ENCODE measurements at places on chromosomes 1 and 21.

- DNase-seq: no peak
These were observed 110.9 kb upstream of the IFFO2 start for GRCh38 chr1:19067182-19067911.

- no peak for DNase-seq
These were observed 451.1 kb downstream of the RWDD3 start for GRCh38 chr1:95685081-95685480.

DNA sequence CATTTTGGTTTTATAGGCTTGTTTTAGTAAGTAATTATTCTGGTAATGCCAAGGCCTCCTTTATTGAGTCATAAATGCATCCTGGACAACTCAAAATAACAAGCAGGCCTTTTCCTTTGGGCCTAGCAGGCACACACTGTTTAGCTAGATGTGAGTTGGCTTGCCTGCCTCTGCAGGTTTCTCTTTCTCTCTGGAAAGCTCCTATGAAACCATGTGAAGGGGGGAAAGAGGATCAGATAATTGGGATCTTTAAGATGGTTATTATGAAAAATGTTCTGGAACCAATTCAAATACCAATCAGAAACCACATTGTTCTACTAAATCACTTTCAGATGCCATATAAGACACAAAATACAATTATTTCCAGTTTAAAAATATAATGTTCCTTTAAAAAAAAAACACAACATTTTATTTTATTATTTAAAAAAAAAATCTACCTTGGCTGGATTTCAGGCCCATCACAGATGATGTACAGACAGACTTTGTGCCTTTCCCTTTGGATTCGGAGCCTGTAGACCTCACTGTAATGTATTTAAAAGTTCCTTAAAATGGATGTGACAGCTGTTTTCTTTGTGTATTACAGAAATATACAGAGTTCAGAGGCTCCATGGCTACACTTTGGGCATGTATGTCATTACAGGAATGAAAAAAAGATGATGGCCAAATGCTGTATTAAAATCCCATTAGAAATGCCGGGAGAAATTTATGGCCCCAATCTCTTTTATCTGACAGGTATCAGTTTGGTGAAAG, 80.2 kb downstream of the NTMT2 start:
- DNase-seq: no peak

DNA sequence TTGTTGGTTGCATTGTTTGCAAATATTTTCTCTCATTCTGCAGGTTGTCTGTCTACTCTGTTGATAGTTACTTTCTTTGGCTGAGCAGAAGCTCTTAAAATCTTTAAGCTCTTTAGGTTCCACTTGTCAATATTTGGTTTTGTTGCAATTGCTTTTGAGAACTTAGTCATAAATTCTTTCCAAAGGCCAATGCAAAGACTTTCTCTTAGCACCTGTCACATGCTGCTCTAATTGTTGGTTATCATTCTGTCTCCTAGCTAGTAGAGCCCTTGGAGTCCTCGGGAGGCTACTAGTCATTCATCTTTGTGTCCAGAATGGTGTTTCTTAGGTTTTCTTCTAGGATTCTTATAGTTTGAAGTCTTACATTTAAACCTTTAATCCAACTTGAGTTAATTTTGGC, 312.7 kb upstream of the PROX1 start:
- DNase-seq: no peak

GRCh38 chr1:99672530-99673213, 26.8 kb downstream of the PALMD start:
- no peak for DNase-seq

- DNase-seq: no peak
These were observed 115.6 kb downstream of the CCDC185 start for GRCh38 chr1:223508796-223509195.

DNA sequence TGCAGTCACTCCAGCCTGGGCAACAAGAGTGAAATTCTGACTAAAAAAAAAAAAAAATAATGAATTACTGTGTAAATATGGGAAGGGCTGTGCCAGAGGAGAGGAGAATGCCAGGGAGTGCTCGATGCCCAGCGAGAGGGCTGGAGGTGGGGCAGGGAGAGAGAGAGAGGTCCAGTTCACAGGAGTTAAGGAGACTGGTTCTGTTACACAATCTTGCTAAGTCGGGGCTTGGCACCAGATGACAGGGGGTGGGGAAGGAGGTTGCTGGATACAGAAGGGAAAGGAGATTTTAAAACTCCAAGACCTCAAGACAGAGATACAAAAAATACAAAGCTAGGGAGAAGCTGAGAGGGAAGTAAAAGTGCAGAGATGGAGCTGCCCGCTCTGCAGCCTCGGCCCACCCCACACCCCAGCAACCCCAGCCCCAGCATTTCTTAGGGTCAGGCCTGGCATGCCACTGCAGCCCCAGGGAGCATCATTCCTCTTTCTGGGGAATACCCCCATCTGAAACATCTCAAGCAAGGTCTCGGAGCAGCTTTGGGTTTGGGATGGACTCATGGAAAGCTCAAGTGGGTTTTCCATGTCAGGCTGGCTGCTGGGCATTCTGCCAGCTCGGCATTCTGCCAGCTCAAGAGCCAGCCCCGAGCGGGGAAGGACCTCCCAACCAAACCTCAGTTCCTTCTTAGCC, 991 bp downstream of the SELENBP1 start:
- DNase-seq: no peak

GRCh38 chr1:5822266-5822665, 170.0 kb downstream of the NPHP4 start:
- DNase-seq: no peak

DNA sequence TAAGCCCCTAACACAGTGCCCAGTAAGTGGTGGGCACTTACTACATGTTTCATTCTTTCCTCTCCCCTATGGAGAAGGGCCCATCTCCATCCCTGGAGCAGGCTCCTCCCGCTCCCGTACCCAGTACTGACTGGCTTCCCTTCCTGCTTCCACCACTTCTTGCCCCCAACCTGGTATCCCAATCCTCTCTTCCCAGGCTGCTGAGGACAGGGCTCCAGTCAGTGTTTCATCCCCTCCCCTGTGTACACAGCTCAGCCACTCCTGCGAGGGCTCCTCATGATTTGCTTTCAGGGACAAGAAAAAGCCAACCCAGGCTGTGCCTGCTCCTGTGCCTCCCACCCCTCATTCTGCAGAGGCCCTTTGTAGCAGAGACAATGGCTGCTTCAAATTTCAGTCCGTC, 20.8 kb upstream of the ETV3 start:
- DNase-seq: no peak

GRCh38 chr1:90731382-90732050, 14.4 kb upstream of the BARHL2 start:
- no peak for DNase-seq

- peak; percentile 74 for DNase-seq
These were observed 2.2 kb upstream of the RUNX3 start for GRCh38 chr1:24932284-24932683.

DNA sequence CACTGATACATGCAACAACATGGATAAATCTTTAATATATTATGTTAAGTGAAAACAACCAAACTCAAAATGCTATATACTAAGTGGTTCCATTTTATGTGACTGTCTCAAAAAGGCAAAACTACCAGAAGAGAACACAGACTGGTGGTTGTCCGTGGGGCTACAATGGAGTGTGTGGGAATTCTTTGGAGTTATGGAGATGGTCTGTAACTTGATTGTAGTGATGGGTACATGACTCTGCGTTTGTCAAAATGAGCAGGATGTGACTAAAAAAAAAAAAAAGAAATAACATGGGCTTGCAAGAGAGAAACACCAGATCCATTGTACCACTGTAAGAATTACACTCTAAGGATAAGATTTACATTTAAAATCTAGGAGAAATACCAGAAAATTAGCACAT, 52.2 kb upstream of the KIAA1614 start:
- no peak for DNase-seq

DNA sequence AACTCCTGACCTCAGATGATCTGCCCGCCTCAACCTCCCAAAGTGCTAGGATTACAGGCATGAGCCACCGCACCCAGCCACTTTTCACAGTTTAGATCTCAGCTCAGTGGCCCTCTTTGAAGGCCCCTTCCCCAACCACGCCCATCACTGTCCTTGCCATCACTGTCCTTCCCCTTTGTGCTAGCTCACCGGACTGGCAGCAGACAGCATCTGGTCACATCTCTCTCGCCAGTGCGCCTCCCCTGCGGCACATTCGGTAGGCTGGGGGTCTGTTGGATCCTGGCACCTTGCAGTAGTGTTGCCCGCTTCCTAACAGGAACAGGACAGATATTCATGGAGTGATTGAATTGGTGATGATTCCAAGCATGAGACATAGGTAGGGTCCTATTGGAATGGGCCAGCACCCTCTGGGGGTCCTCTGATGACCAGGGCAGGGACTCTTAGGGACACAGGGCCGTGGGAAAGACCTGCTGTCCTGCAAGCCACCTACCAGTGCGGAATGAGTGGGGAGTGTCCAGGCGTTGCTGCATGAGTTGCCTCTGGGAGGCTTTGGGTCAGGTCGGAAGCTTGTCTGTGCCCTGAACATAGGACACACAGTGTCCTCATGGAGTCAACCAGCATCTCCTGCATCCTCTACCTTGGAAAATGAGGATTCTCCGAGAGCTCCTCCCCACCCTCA, 178.8 kb upstream of the VAMP3 start:
- DNase-seq: no peak

GRCh38 chr1:236112332-236112627, 30.1 kb upstream of the GPR137B start:
- no peak for DNase-seq

GRCh38 chr1:203028067-203028783, 1.9 kb downstream of the PPFIA4 start:
- DNase-seq: no peak

GRCh38 chr1:156860628-156861423, at the start of gene NTRK1:
Gene NTRK1 (plus strand): TSS chr1:156860865. CDS start chr1:156860935, 70 bp downstream.
- peak; percentile 86 for DNase-seq

DNA sequence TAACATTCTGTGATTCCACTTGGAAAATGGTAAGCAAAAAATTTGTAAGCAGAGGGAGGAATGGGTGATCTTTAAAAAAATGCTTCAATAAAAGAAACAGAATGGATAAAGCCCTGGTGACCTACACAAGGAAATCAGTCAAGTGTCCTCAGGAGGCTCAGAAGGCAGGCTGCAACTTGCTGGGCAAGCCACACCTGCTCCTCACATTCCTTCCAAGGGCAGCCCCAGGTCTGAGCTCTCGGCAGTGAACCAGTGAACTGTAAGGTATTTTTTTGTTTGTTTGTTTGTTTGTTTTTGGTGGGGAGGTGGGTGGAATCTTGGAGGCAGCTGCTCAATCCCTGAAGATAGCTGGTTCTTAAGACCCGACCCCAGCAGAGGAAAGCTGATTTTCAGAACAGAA, 4.4 kb downstream of the TACSTD2 start:
- DNase-seq: no peak

- DNase-seq: no peak
These were observed 45.2 kb downstream of the FAM163A start for GRCh38 chr1:179788259-179788658.

DNA sequence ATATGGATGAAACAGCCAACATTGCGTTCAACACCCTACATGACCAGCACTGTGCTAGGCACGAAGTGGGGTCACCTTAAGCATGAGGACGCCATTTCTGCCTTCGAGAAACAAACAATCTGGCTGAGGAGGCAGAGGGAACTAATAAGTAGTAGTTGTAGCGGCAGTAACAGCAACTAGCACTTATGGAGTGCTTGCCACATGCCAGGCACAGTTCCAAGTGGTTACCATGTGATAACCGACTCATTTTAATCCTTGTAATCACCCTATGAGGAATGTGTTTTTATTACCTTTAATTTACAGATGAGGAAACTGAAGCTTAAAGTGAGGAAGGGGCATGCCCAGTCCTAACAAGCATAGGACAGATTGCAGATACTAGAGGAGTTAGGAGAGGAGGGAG, 33.7 kb downstream of the KCND3 start:
- DNase-seq: no peak

DNA sequence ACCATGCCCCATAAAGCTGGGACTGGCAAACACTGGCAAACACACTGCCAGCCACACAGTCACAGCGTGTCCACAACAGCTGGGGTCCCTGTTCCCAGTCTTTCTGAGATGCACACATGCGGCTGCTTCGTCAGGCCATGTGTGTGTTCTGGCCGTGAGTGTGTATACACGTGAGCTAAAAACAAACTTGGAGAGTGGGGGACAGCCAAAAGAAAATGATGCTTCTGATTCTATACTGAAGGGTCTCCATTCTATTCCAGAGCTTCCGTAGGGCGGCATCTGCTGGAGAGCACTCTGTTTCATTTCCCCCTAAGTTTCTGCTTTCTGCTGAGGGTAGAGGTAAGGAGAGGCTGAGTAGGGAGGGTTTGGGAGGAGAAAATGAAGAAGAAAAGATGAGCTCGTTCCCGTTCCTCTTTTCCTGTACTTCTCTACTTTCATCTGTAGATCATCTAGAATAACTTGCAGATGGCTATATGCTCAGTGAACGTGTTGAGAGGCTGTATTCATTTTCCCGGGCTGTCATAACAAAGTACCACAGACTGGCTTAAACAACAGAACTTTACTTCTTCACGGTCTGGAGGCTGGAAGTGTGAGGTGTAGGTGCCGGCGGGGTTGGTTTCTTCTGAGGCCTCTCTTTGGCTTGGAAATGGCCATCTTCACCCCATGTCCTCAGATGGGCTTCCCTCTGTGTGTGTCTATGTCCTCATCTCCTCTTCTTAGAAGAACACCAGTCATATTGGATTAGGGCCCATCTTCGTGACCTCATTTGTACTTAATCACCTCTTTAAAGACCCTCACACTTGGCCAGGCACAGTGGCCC, 151.6 kb downstream of the TOMM20 start:
- no peak for DNase-seq

GRCh38 chr1:64505944-64506655, 36.2 kb downstream of the CACHD1 start:
- no peak for DNase-seq

DNA sequence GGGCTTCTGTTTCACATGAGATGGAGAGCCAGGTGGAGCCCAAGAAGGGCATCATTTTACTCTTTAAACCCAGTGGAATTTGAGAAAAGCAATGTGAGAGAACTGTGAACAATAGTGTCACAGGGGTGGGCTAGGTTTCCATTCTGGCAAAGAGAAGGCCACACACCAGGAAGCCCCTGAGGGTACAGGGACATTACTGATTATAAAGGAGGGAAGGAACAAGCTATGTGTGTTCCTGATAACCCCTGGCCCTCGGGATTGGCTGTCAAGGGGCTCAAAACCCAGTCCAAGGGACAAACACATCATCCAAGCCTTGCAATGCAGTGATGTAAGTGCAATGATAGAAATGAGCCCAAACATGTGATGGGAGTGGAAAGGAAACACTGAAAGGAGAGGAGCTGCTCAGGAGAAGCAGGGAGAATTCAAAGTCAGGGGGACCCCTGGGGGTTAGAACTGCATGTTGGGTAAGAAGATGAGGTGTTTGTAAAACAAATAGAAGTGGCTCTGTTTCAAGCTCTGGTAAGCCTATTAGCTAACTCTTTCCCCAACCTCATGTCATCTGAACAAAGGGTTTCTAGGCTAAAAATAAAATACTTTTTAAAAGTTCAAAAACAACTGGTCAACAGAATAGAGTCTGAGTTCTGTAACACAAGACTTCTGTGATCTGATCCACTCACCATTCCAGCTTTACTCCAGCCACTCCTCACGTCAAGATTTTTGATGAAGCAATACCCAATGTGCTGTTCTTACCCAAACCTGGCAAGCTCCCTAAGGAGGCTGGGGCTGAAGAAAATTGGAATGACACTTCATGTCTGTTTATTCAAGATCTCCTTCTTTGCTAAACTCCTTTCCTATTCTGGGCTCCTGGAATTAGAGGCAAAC, 51.1 kb upstream of the IL12RB2 start:
- no peak for DNase-seq

GRCh38 chr1:178490136-178490535, 6.6 kb downstream of the CLEC20A start:
- DNase-seq: no peak

GRCh38 chr21:36126621-36127110, 8.2 kb upstream of the CBR3 start:
- DNase-seq: no peak

Measured in NAMALWA (cell line).